ENCODE measurements at places on chromosomes 3 and 15. TPM values are rescaled to one million over a fixed set of nuclear protein-coding genes. Genes with fewer than 3 reads are reported as not detected.
A peak's percentile ranks its signal among the peaks of the same experiment; 100 is the strongest.

DNA sequence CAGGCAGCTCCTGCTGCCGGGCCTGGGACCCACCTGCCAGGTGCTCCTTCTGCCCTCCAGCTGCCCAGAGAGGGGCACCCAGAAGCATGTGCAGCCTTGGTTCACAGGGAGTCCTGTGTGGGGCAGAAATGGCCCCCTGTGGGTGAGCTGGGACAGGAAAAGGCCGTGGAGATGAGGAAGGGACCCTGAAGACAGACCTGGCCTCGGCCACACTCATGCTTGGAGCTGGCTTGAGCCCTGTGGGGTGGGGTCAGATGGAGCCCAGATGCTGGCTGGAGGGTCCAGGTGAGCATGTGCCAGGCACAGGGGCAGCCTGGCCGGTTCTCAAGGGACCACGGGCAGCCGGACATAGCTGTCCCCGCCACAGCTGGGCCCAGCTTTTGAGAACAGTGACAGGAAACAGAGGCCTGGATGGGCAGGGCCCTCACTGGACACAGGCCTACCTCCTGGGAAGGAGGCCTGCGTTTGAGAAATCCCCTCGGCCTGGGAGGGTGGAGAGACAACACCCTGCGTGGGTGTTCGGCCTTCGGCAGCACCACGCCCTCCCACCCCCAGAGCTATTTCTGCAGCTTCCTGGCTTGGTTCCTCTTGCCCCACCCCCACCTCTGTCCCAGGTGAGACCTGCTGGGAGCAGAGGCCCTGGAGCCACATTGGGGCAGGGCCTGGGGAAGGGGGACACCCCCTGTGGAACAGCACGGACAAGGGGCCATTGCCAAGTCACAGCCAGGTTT lies 132.6 kb upstream of the MEF2A start:
- DNase-seq = no peak

DNA sequence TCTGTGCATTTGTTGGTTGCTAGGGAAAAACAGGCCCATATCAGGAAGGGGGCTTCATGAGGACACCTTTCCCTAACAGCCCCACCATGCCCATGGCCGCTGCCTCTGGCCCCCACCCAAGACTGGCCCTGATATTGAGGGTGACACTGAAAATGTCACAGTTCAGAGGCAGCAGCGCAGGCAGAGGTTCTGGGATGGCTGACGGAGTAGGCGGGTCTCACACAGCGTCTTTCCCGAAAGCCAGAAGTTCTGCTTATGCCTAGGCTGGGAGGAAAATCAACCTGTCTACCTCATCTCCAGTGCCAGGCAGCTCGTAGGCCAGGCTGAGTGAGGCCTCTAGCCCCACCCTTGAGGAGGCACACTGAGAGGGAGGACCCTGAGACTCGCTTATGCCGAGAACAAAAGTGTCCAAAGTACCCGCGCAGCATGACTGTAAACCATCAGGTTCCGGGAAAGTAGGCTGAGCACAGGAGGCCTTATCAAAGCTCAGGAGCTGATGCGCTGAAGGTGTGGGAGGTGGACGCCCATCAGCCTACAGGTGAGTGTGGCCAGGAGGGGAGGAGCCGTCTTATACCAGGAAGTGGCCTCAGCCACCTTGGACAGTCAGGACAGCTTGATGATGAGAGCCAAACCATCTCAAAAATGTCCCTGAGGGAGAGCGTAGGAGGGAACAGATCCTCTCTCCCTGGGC lies 27.5 kb downstream of the GRAMD2A start:
- no peak for DNase-seq

- no peak for DNase-seq
Measured at GRCh38 chr3:150210461-150211110, 197.5 kb upstream of the TSC22D2 start.

DNA sequence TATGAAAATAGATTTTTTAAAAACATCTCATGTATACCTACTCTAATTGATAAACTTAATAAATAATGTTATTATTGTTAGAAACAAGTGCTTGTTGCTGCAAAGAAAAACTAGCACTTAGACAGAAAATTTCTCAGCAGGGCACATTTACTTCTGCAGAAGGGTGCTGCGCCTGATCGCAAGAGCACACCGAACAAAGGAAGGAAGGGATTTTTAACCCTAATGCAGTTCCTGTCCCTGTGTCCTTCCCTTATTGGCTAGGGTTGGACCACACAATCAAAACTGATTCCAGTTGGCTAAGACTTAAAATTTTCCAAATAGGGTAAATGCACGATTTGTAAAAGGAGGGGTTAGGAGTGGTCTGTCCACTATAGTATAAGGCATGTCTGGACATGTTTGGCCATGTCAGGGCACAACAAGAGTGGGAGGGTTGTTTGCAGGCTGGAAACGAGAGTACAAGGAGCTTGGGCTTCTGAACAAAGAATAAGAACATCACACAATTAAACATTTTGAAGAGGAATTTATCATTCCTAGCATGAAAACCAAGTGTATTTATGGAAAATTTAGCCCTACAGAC lies 4.7 kb downstream of the DTWD1 start:
- no peak for DNase-seq

GRCh38 chr3:130895690-130896488 lies 2.0 kb downstream of the ATP2C1 start:
- no peak for DNase-seq

- no peak for DNase-seq
Measured at GRCh38 chr3:188082450-188082849, 71.5 kb upstream of the LPP start.

DNA sequence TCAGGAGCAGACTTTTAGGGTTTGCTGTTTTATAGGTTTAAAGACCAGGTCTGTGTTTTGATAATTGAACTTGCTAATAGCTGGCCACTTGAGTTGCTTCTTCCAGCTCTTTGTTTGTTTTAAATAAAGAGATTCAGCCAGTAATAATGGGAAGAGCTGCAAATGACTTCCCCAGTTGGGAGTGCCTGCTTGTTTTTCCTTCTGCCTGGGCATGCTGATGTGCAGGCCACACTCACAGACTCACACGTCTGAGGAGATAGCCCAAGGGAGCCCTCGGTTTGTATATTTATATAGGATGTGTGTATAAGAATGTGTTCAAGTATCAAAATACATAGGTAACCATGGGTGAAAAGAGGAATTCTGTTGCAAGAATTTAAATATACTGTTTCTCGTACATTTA lies 78.2 kb upstream of the BOC start:
- DNase-seq = no peak

- no peak for DNase-seq
Measured at GRCh38 chr3:10655105-10655504, 149.7 kb upstream of the ATP2B2 start.

DNA sequence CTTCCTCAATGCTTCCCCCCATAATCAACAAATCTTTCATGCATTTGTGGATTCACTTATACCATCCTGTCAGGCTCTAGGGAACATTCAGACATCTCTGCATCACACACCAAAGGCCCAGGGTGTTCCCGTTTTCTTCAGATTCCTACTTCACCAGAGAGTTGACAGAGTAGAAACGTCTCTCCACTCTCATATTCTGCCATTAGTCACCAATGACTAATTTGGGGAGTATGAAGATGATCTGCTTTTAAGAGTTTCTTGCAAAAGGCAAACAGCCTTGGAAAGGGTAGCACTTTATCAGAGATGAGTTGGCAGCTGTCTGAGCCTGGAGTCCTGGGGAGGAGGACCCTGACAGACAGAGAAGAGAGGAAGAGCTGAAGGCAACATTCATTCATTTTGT lies 55.8 kb upstream of the DGKG start:
- no peak for DNase-seq

DNA sequence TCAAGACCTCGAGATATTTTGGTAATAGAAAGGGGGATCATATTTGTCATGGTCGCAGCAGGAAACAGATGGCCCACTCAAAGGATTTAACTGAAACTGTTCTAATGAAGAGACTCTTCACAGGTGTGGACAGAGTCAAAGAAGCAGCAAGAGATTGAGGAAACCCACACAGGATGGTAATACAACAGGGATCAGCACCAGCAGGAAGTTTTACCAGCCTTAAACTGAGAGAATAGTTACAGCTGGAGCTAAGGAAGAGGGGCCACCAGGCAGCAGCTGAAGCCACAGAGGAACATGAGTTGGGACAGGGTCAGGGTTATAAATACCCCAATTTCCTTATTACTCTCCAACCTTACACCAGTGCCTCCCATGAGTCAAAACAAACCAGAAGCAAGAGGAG lies 131.8 kb upstream of the UBE2E2 start:
- no peak for DNase-seq

DNA sequence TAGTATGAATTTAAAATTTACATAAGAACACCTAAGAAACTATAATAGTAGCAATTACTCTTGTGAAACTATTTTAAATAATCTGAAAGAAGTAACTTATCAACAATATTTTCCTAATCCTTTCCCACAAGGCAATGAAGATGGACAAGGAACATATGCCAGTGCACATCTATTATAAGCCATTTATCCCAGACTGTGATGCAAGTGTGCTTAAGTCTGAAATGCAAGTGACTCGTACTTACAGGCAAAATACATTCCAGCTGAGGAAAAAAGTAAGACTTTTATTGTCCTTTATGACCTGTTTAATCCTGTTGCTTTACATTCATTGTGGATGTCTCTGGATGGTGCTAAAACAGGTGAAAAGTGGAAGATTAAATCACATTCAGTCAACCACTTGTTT lies 709.4 kb downstream of the ZNF385D start:
- no peak for DNase-seq

- DNase-seq = peak; percentile 83
Measured at GRCh38 chr3:148077318-148077923, 620.3 kb upstream of the AGTR1 start.

DNA sequence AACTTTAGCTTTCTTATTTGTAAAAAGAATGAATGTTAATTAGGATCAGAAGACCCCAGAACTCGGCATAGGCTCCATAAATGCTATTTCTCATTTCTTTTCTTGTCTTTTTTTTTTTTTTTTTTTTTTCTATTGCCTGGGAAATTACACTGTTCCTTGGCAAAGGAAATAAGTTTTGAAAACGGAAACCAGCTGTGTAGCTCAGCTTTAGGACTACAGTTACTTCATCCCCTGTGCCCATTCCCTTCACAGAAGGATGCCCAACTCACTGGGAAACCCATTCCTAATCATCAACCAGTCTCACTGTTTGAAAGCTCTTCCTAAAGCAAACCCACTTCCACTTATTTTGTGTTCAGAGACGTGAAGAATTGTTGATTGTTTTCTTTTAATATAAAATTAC lies 254.0 kb upstream of the IL12A start:
- no peak for DNase-seq

GRCh38 chr3:9121366-9122001 lies 128.0 kb downstream of the SRGAP3 start:
- no peak for DNase-seq

DNA sequence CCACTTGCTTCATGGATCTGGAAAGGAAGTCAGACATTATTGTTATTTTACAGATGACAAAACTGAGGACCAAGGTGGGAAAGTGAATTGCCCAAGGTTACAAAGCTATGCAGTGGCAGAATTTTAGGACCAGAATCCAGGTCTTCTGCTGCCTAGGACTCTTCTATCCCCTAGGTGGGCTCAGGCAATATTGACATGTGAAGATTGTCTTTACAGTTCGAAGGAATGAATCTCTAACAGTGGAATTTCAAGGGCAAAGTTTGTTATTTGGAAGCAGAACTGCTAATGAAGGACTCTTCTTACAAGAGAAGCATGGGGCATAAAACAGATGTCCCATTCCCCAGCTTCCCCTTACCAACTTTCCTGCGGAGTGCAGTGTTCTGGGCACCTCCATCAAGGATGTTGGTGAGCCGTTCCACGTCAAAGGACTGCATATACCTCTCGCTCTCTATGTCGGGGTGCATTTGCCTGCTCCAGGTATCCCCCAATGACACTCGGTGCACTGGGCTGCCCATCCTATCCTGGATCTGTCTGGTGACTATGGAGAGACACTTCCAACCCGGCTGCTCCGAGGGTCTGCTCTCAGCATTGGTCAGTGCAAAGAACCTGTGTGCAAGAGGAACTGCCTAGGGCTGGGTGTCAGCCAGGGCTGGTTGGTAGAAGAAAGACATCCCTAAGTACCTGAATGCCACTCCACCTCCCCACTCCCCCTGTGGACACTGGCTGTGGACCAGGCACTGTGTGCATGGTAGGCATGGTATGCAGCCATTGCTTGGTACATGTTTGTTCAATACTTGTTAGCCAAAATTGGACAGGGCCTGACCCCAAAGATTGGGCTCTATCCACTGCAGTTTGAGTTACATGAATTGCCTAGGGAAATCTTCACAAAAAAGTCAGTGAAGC lies 2.1 kb downstream of the ACOX2 start:
- no peak for DNase-seq

- no peak for DNase-seq
Measured at GRCh38 chr15:67017311-67017710, 48.1 kb upstream of the SMAD3 start.

DNA sequence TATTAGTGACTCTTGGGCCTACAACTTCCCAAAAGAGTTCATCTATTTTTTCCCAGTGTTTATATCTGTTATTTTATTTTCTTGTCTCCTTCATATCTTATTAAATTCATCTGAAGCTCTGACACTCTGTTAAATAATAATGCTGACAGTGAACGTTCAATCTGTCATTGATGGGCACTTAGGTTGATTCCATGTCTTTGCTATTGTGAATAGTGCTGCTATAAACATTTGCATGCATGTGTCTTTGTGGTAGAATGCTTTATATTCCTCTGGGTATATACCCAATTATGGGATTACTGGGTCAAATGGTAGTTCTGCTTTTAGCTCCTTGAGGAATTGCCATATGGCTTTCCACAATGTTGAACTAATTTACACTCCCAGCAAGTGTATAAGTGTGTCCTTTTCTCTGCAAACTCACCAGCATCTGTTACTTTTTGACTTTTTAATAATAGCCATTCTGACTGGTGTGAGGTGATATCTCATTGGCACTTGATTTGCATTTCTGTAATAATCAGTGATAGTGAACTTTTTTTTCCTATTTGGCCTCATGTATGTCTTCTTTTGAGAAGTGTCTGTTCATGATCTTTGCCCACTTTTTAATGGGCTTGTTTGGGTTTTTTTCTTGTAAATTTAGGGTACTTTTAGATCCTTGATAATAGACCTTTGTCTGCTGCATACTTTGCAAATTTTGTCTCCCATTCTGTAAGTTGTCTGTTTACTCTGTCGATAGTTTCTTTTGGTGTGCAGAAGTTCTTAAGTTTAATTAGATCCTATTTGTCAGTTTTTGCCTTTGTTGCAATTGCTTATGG lies 122.5 kb downstream of the LEKR1 start:
- DNase-seq = no peak

DNA sequence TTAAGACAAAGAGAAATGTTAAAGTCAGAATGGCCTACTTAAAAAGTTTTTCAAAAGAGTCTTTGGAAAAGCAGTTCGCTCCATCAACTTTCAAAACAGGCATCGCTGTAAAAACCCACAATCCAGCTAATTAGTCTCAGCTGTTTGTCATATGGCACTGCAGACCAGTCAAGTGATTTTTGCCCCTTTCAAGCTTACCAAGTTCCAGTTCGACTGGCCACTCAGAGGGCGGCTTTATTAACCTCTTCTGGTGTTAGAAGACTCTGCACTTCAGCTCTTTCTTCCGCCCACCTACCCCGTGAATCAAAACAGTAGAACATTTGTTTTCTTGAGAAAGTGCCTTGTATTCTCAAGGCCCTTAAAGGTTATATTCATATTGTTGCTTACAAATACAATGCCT lies 19.3 kb downstream of the RAB27A start:
- no peak for DNase-seq

- no peak for DNase-seq
Measured at GRCh38 chr3:123667784-123668183, 82.9 kb upstream of the HACD2 start.

Gene TMIE
- not detected for total RNA-seq

Gene NRG4
- not detected for total RNA-seq

Gene ALPK3
- 0.20 TPM for total RNA-seq

Gene GRAMD2A
- not detected for total RNA-seq

Gene SIDT1
- total RNA-seq = not detected

Gene ACTC1
- total RNA-seq = not detected

All from G401 (cell line).